Stimulated activated CD8-positive, alpha-beta memory T cell treated with anti-CD3 and anti-CD28 coated beads, Interleukin-7, amount 100 ng/mL, for 48 hours (primary cell): ENCODE measurements at places on chromosomes 3 and 15.
A peak's percentile ranks its signal among the peaks of the same experiment; 100 is the strongest.

- no peak for DNase-seq
Measured at GRCh38 chr3:141123677-141124410, 72.7 kb downstream of the SPSB4 start.

GRCh38 chr3:146628671-146629070 lies 23.5 kb upstream of the PLSCR5 start:
- DNase-seq: no peak

DNA sequence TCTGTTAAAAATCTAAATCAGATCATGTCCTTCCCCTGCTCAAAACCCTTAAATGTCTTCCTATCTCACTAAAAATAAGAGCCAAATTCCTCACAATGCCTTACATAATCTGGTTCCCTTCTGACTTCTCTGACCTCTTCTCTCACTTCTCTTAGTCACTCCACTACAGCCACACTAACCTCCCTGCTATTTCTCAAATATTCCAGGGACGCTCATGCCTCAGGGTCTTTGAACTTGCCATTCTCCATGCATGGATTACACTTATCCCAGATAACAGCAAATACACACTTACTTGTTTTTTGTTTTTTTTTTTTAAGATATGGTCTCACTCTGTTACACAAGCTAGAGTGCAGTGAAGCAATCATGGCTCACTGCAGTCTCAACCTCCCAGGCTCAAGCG lies 8.5 kb downstream of the TP53BP1 start:
- no peak for DNase-seq

- no peak for DNase-seq
Measured at GRCh38 chr15:66046751-66047150, 177.5 kb downstream of the RAB11A start.

- no peak for DNase-seq
Measured at GRCh38 chr3:114848643-114849350, 298.3 kb downstream of the ZBTB20 start.

GRCh38 chr15:81069909-81070308 lies 64.2 kb upstream of the CFAP161 start:
- no peak for DNase-seq

GRCh38 chr3:85851071-85851470 lies 892.3 kb downstream of the CADM2 start:
- no peak for DNase-seq

DNA sequence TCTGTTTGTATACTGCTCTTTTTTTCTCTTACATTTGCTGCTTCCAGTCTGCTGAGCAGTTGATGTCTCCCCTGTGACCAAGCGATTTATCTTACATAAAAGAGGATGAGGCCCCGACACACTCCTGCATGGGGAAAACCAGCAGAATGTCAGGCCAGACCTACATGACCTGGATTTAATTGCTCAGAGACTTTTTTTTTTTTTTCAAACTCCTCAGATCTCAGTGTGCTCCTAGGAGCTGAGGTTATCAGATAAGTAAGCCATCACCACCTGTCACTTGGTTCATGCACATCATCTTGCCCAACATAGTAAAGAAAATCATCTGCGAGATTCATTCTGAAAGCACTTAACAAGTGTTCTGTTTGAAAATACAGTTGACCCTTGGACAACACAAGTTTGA lies 163.1 kb downstream of the PLCL2 start:
- no peak for DNase-seq

DNA sequence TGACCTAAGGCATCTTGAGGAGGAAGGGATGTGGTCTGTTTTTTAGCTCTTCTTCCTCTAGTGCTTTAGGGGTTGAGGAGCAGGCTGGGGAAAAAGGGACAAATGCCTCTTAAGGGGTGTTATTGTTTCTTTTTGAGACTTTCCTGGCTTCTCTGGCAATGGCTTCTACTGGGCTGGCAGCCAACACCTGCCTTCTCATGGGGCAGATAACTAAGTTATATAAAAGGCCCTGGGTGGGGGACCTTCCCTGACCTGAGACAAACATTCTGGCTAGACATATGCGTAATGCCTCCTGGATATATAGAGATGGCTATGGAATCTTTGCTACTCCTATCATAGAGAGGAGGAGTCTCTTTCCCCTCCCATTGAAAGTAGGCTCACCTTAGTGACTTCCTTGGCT lies 179.2 kb upstream of the PROK2 start:
- DNase-seq: no peak

- DNase-seq: no peak
Measured at GRCh38 chr3:7843441-7843840, 658.2 kb upstream of the LMCD1 start.

DNA sequence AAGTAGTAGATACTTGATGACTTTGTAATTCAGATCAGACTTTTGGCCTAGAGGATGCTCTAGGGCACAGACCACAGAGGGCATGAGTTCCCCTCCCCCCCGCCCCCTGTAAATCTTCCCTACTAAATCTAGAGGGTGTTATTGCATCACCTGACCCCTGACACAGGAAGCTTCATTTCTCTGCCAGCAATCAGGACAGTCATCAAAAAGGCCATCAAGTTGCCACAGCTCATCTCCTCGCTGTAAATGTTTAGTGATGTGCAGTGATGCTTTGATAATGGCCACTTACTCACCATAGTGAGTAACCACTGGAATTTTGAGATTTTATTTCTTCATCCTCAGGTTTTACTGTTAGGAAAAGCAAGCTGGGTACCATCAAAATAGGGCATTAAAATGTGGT lies 289.2 kb upstream of the CHRM5 start:
- DNase-seq: no peak

GRCh38 chr15:67130673-67131601 lies 65.5 kb downstream of the SMAD3 start:
- DNase-seq: no peak

DNA sequence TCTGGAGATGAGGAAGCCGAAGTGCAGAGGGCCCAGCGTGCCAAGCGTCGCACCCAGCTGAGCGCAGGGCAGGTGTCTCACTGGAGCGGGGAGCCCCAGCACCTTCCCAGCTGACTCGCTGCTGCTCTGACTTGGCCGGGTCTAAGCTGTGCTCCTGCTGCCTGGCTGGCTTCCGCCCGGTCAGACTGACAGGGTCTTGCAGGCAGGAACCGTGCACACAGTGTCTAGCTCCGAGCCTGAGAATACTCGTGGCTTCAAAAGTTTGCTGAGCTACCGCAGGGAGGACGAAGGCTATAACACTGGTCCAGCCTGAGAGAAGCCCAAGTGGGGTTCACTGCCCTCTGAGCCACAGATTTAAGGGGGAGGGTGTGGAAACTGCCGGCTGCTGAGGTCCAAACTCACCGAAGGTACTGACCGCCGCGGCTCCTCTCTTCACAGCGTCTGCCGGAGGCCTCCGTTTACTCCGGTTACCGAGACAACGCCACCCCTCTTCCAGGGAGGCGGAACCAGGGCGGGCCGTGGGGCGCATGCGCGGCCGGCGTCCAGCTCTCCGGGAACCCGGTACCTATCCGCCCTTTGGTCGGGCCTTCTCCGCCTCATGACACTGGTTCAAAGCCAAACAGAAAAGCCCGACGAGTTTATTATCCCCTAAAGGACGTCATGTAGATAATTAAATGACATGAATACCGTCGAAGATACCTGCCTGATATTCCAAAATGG lies at the start of gene CFAP44:
Gene CFAP44, minus strand, starts transcription at position 443 of the 720 bp plus-strand sequence. CDS start 7,829 bp downstream, outside the sequence.
- peak; percentile 19 for DNase-seq

DNA sequence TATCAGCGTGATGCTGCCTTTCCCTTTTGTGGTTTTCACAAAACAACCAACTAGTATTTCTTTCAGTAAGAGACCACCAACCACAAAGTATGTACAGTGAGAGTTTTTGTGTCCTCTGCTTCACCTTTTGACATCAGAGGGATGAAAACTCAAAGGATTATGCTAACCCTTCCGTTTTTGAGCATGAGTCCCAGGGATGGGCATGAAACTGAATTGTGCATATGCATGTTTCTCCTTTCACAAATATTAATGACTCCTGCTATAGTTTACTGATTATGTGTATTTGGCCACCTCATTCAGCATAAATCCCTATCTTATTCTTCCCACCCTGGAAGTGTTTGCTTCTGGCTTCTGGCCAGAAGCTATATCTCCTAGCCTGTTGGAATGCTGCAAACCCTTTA lies 59.2 kb downstream of the RSRC1 start:
- no peak for DNase-seq

- no peak for DNase-seq
Measured at GRCh38 chr3:53493963-53494791, at the start of gene CACNA1D. Gene CACNA1D (plus strand): TSS chr3:53494611. CDS start chr3:53495167, 556 bp downstream.

GRCh38 chr3:122189357-122189756 lies 5.9 kb downstream of the CASR start:
- no peak for DNase-seq

GRCh38 chr3:182308328-182308727 lies 485.0 kb upstream of the ATP11B start:
- DNase-seq: no peak

DNA sequence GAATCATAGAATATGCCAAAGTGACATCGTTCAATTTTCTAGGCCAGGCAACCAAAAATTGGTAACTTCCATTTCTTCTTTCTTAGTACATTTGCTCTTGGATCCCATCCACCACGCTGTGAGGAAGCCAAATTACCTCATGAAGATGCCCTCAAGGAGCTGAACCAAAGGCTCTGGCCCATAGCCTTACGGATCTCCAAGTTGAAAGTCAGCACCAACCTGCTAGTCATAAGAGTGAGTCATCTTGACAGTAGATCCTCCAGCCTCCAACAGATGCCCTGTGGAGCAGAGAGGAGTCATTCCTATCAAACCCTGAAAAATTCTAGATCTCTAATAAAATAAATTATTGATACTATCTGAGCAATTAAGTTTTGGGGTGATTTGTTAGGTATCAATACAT lies 322.5 kb upstream of the COL8A1 start:
- DNase-seq: no peak

- DNase-seq: no peak
Measured at GRCh38 chr15:66042624-66043023, 173.3 kb downstream of the RAB11A start.

- no peak for DNase-seq
Measured at GRCh38 chr3:8070011-8070410, 431.6 kb upstream of the LMCD1 start.

DNA sequence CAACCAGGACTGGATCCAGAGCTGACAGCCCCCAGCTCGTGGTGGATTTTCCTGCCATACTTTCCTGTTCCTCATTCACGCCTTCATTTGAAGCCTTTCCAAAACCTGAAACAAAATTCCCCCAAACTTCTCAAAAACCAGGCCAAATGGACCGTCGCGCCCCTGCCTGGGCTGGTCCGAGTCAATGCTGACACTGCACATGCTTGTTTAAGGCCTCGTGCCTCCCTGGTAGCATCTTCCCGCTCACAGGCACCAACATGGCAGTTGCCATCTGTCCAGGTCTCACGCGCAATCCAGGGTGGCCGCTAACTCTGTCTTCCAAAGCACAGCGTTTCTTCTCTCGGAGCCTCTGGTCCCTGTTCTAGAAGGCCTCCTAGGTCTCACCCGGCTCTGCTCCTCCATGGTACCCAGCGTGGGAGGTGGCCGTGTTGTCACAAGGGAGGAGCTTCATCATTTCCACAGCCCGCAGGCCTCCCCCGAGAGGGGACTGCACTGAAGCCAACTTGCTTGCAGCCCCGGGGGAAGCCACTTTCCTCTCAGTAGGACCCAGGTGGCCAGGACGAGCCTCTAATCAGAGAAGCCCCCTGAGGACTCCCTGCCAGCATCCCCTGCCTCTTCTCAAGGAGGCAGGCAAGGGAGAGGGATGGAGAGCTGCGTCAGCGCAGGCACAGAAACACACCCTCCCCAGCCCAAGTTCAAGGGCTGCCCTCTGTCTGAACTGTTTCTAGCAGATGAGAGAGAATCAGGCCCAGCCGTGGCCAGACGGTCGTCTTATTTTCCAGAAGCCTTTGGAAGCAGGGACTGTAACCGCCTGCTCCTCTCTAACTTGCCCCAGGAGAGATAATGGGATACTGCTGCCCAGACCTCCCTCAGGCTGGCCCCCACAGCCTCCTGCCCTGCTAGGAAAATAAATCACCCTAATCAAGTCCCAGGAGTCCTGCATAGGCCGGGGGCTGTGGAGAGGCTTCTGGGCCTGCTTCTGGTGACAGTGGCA lies 152.8 kb upstream of the TLE3 start:
- no peak for DNase-seq

DNA sequence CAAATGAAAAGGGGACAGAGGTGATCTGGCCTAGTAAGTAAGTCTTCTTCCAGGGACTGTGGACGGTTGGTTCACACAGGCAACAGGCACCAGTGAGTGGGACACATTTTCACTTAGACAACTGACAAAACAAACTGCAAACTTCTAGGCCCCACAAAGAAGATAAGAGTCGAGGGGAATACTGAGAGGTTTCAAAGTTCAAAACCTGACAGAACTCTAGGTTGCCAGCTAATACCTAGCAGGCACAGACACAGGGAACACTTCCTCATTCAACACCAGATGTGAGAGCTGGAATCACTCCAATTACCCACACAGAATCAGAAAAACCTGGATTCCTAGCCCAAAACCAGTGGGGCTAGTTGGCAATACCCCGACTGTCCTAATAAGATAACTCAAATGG lies 621.7 kb downstream of the ZPLD1 start:
- DNase-seq: no peak

DNA sequence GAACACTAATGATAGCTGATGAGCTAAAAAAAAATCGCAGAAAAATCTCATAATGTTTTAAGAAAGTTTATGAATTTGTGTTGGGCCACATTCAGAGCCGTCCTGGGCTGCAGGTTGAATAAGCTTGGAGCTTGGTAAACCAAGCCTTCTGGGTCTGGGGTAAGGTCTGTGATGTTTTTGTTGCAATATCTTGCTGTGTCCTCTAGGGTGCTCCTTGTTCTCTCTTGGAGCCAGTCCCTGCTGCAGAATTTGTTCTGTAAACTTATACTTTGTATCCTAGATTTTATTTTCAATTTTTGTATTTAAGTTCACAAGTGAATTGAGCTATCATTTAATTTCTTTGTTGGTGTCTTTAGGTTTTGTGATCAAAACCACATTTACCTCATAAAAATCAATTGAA lies 143.7 kb downstream of the NR1D2 start:
- DNase-seq: no peak

GRCh38 chr15:63189941-63190768 lies 749 bp downstream of the RAB8B start:
- no peak for DNase-seq

GRCh38 chr15:96474231-96474664 lies 143.7 kb downstream of the NR2F2 start:
- DNase-seq: no peak
